ENCODE measurements at places on chromosomes 3 and 15.

DNA sequence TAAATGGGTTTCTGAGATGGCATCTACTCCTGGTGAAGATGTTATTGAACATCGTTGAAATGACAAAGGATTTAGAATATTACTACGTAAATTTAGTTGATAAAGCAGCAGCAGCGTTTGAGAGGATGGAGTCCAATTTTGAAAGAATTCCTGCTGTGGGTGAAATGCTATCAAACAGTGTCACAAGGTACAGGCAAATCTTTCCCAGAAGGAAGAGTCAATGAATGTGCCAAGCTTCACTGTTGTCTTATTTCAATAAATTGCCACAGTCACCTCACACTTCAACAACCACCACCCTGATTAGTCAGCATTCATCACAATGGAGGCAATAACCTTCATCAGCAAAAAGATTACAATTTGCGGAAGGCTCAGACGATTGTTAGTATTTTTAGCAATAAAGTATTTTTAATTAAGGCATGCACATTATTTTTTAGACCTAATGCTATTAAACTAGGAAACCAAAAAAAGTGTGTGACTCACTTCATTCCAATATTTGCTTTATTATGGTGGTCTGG lies 142.8 kb downstream of the UNC13C start:
- no peak for DNase-seq

DNA sequence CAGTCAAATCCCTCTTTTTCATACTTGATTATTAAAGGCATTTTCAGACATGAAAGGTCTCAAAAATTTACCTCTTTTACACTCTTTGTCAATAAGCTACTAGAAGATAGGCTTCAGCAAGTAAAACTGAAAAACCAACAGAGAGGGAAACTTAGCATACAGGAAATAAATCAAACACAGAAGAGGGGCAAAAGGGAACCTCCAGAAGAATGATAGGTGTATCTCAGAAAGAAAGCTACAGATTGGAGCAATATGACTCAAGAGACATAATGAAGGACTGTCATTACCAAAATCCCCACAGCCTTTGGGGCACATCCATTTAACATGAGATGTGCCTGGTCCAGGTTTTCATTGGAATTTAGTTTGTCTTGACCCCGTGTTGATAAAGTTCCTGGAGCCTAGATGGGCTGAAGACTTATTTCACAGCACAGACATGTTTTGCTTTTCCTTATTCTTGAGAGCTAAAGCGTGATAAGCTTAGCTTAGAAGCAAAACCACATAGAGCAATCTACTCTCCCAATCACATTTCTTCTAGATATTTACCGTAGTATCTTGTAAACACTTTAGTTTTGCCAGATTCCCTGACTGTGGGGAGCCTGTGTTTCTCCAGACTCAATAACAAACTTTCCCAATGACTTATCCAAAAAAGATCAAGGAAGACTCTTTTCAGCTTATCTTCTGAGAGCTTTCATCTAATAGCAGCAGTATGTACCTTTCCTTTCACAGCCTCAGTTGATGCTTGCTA lies 11.7 kb downstream of the LRRFIP2 start:
- no peak for DNase-seq

- no peak for DNase-seq
Observed at GRCh38 chr3:72175296-72175858, 390.4 kb upstream of the PROK2 start.

GRCh38 chr3:70992562-70993204 lies 590.8 kb downstream of the FOXP1 start:
- DNase-seq: no peak

GRCh38 chr3:140859592-140860336 lies 81.9 kb upstream of the SLC25A36 start:
- DNase-seq: no peak

- no peak for DNase-seq
Observed at GRCh38 chr3:170712798-170713197, 126.9 kb upstream of the SLC7A14 start.

- DNase-seq: no peak
Observed at GRCh38 chr15:78623786-78624497, 3.1 kb upstream of the CHRNA3 start.

GRCh38 chr3:186213946-186214345 lies 105.1 kb upstream of the ETV5 start:
- no peak for DNase-seq

GRCh38 chr3:186022931-186023330 lies 85.1 kb upstream of the TRA2B start:
- DNase-seq: no peak

- DNase-seq: no peak
Observed at GRCh38 chr15:79366691-79367090, 55.8 kb downstream of the TMED3 start.

GRCh38 chr15:59306520-59307164 lies 66.0 kb downstream of the MYO1E start:
- DNase-seq: no peak

GRCh38 chr15:98121536-98121935 lies 161.0 kb downstream of the ARRDC4 start:
- no peak for DNase-seq

- DNase-seq: no peak
Observed at GRCh38 chr15:40048211-40048792, 9.3 kb upstream of the SRP14 start.

DNA sequence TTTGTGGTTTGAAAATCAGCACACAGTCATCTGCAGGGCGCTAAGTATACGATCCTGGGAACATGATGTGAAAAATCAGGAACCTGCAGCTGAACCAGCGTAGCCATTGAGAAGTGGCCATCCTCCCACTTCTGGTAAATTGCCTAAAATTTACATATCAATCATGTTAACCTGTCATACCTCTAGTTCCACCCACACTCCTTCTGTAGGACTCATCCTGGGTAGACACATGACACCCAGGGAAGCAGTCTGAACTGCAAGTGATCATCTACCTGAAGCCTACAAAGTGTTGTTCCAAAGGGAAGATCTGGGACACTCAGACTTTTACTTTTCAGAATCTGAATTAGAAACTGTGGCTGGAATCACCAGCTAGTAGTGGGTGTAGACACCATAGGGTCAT lies 5.5 kb upstream of the PSMD6 start:
- no peak for DNase-seq

DNA sequence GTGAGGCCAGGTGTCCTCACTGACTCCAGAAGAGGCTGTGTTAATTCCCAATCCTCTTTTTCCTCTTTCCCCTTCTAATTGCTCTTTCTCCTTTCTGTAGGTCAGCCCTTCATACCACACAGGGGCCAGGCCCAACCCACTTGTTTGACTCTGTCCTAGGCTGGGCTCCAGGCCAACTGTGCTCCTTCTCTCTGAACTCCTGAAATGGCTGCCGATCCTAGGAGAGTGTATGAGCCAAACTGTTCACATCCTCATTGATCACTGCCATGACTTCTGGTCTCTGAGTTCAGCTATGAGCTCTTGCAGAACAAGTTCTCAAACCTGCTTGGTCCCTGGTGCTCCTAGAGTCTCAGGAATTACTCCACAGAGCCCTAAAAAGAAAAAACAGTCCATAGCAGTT lies 145.1 kb downstream of the VGLL4 start:
- DNase-seq: no peak

DNA sequence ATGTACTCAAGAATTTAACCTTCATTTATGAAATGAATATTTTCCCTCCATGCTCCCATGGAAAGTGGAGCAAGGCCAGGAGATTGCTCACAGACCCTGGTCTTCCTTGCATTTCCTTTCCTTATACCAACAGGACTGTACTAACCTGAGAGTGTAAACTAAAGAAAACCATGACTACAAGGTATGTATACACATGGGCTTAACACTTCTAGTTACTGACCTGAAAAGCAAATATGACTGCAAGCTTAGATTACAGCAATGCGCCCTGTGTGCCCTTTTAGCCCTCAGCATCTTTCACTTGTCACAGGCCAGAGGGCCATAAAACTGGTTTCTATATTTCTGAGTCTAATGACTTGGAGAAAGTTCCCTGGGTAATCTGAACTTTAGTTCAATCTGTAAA lies 52.1 kb downstream of the NEK10 start:
- no peak for DNase-seq
